BE2C (cell line): ENCODE measurements at places on chromosomes 6 and 20.

DNA sequence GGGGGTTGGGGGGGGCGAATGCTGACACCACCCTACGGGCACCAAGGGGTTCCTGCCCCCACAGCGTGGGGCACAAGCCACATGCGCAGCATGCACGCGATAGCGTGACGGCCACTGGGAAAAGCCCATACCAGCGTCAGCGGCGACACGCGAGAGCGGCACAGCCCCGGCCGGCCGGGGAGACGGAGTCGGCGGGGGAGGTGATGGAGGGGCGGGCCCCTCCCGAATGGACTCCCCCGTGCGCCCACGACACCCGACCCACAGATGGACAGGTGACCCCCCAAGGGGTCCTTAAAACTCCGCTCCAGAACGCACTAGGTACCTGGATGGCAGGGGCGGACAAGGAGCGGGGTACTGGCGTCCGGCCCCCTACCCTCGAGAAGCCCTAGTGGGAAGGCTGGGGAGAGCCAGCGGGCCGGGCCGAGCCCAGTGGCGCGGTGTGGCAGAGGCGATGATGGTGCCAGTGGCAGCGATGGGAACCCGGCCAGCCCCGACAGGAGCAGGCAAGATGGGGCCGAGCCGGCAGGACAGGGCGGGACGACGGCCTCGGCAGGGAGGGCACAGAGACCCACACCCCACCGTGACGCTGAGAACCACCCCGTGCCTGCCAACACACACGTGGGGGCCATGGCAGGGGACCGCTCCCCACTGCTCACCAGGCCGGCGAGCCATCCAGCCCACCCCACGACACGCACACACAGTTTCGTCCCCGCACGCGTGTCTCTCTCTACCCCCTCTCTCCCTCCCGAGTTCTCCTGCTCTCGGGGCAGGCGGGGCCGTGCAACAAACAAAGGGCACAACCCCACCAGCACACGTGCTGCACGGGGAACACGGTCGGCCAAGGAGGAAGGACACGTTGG, 1959.8 kb upstream of the DEFB115 start:
- DNase-seq: no peak

DNA sequence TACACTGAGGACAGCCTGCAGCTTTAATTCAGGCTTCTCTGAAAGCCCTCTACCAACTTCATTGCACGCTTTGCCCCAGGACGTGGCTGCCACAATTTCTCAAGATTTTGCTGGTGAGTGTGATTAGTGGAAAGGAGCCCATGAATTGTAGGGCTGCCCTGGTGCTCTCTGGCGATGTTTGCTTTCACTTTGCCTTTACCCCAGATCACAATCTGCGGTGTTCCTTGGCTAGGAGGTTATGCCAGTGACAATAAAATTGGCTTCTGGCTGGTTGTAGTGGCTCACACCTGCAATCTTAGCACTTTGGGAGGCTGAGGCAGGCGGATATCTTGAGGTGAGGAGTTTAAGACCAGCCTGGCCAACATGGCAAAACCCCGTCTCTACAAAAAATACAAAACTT, 139.3 kb downstream of the FOXC1 start:
- DNase-seq: no peak

- peak; percentile 82 for DNase-seq
Observed at GRCh38 chr20:58907320-58908137, 55.0 kb downstream of the GNAS start.

- DNase-seq: no peak
Observed at GRCh38 chr6:30304002-30304401, 22.7 kb upstream of the TRIM39 start.

GRCh38 chr6:80165143-80165542, 58.7 kb downstream of the BCKDHB start:
- no peak for DNase-seq

DNA sequence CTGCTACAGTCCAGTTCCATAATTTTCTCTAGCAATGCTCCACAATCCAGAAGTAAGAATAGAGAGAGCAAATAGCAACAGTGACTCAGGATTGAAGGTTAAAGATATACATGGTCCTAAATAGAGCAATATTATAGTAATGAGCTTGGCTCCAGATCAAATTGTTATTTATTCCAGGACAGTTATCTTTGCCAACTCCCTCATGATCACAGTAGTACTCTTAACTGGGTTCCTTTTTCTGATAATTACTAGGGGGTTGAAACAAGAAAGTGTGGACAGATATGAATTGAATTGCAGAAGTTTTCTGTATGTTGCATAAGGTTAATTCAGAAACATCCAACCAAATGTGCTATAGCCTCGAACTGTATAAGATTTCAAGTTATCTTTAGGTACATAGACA, 11.9 kb downstream of the FAM184A start:
- no peak for DNase-seq
